Pancreas (tissue), 10 donors: ENCODE measurements at places on chromosomes 11 and 22. TPM values are rescaled to one million over a fixed set of nuclear protein-coding genes. Genes with fewer than 3 reads are reported as not detected.

DNA sequence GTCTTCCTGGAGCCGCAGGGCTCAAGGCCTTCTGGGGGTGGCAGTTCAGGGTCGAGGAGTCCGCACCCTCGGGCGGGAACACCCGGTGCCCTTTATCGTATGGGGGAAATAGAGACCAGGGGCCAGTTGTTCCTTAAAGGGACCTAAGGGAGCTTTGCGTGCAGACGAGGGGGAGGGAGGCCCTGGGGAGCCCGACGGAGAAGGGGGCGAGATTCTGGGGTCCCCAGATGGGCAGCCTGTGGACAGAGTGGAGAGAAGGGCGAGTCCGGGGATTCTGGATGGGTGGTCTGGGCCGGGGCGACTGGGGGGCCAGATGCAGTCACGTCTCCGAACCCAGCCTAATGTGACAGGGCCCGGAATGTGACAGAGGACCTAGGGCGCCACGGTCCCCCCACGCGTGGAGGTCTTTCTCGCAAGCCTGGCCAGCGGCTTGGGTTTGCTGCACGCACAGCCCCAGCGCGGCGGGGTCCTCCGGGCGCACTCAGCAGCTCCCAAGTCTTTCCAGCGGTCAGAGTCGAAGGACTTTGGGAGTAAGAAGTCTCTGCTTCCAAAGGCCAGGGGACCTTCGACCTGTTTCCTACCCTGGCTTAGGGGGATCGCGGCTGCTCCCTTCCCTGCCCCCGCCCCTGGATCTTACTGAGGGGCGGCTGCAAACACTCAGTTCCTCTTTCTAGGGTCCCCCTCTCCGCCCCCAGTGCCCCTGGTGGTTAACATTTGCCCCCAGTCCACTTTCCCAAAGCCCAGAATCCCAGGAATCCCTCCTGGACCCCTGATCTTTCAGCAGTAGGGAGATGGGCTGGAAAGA lies 547 bp downstream of the TUBA8 start:
- H3K27ac ChIP-seq, result no peak overlapping the region
- no peak for DNase-seq
- H3K27me3 ChIP-seq, result no peaks in the 10 kb centered on the region
- peak overlapping the region; percentile 51 for H3K4me3 ChIP-seq

GRCh38 chr22:38204784-38205183 lies 3.0 kb downstream of the MAFF start:
- H3K36me3 ChIP-seq, result no peaks in the 10 kb centered on the region
- H3K27me3 ChIP-seq, result no peaks in the 10 kb centered on the region
- no peak for DNase-seq
- no peak overlapping the region for H3K27ac ChIP-seq

DNA sequence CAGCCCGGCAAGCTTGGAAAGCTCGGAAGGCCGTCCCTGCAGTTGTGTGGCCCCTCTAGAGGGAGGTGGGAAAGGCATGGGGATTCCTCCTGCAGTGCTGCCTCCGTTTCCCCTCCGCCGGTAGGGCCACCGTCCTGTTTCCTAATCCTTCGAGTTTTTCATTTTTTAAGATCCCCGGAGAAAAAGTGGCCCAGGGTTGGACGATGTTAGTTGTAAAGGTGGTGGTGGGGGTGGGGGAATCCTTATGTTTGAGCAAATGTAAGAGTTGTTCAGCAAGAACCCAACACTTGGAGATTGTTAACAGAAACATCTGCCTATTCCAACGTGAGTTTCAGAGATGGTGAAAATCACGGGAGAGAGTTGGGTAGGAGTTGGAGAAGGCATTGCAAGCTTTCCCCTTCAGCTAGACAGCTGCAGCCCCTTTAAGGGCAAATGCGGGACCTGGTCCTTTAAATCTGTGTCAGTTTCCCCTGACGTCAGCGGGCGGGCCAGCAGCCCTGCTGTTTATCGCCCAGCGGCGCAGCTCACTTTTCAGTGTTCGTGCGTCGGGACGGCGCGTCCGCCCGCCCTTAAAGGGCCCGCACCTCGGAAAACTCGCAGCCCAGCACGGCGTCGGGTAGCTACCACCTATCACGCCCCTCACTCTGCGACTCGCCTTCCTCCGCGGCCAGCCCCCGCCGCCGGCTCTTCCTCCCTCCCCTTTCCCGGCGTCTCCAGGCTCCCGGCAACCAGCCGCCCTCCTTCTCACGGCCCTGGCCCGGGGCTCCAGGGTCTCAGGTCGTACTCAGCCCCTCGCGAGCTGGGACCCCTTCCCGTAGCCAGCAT lies at the start of gene SIDT2:
SIDT2 (plus strand) TSS at position 534 of the 825 bp plus-strand sequence. CDS start 521 bp downstream, outside the sequence.
- H3K27ac ChIP-seq, result peak within 1 kb of the TSS; percentile 94
- peak within 1 kb of the TSS; percentile 99 for H3K4me3 ChIP-seq
- no peaks in the 10 kb centered on the region for H3K27me3 ChIP-seq

DNA sequence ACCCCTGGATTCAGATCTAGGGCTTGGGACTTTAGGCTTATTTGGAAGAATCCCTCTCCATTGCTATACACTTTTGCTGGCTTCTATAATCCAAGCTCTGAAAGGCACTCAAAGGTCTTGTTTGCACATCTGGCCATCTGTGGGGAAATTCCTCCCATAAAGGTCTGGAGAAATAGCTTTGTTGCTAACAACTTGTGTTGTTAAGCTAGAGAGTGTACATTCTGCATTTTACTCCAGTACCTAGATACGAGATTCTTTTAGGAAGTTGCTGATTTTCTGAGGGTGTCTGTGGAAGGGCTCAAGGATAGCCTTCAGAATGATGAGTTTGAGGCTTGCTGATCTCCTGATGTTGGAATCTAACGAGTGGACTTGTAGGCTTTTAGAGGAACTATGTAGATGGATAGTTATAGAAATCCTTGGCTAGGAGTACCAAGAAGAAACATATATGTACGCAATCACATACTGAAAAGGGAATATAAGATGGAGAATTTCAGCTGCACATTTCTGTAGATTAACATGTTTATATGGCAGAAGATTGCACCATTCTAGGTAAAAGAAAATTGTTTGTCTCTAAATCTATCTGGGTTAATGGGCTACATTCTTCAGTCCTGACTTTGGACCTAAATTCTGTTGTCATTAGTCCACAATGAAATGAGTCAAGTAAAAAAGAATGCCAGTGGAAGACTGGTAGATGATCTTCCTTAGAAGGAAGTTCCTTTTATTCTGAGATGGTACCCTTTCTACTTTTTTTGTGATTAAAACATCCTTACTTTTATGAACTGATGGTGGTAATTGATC lies 51.0 kb downstream of the UBASH3B start:
- no peak overlapping the region for H3K27ac ChIP-seq
- no peak overlapping the region for H3K4me3 ChIP-seq
- no peaks in the 10 kb centered on the region for H3K4me1 ChIP-seq
- no peaks in the 10 kb centered on the region for H3K36me3 ChIP-seq

DNA sequence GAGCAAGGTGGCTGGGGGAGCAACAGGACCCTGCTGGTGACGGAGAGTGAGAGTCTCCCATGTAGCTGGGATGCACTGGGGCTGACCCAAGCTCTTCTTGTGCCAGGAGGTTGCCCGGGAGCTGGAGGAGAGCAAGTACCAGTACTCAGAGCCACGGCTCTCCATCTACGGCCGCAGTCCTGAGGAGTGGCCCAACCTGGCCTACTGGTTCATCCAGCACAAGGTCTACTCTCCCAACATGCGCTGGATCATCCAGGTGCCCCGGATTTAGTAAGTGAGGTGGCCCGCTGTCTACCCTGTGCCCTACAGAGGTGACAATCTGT lies 40.4 kb downstream of the AMPD3 start:
- no peaks in the 10 kb centered on the region for H3K27me3 ChIP-seq
- H3K4me3 ChIP-seq, result no peak overlapping the region
- H3K27ac ChIP-seq, result no peak overlapping the region
- H3K4me1 ChIP-seq, result no peaks in the 10 kb centered on the region

Gene PKNOX2
- polyA plus RNA-seq, result 3.4 TPM

- DNase-seq, result no peak
- no peak overlapping the region for H3K27ac ChIP-seq
- no peaks in the 10 kb centered on the region for H3K27me3 ChIP-seq
- H3K4me1 ChIP-seq, result no peaks in the 10 kb centered on the region
Measured at GRCh38 chr22:24071686-24072085, 60.6 kb downstream of the CABIN1 start.

Gene ESAM
- 27.1 TPM for polyA plus RNA-seq

- DNase-seq, result no peak
- H3K36me3 ChIP-seq, result no peaks in the 10 kb centered on the region
- H3K27ac ChIP-seq, result no peak overlapping the region
- no peak overlapping the region for H3K4me3 ChIP-seq
Measured at GRCh38 chr11:3119141-3119821, 45.8 kb downstream of the OSBPL5 start.

DNA sequence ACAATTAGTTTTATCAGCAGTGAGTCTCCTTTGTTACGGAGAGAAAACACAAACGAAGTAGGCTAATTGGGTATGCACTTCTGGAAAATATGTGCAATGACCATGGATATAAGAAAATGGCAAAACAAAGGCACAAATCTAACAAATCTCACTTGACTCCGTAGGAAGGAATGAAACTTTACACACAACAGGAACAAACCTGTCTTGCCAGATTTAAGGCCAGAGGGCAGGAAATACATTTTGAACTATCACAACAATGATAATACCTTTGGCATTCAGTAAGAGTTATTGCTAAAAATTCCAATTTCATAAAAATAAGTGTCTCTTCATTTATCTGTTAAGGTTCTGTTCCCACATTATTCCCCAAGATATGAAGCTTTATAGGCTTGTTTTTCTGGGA lies 36.6 kb downstream of the SLC25A17 start:
- H3K36me3 ChIP-seq, result no peaks in the 10 kb centered on the region
- DNase-seq, result no peak
- no peaks in the 10 kb centered on the region for H3K4me1 ChIP-seq
- H3K27ac ChIP-seq, result no peak overlapping the region

- H3K4me1 ChIP-seq, result no peaks in the 10 kb centered on the region
- no peaks in the 10 kb centered on the region for H3K27me3 ChIP-seq
- no peak overlapping the region for H3K27ac ChIP-seq
- no peak overlapping the region for H3K4me3 ChIP-seq
Measured at GRCh38 chr11:74091549-74091948, 79.3 kb downstream of the C2CD3 start.
